ENCODE measurements at places on chromosomes 16 and 17. TPM values are rescaled to one million over a fixed set of nuclear protein-coding genes. Genes with fewer than 3 reads are reported as not detected.

The SDR42E2 gene
- polyA plus RNA-seq, result not detected

The SBK1 gene
- polyA plus RNA-seq, result 80.1 TPM

The KCNJ18 gene
- not detected for polyA plus RNA-seq

The LGALS9B gene
- polyA plus RNA-seq, result not detected

The DOC2A gene
- polyA plus RNA-seq, result 23.1 TPM

The PVALEF gene
- polyA plus RNA-seq, result not detected

The PLXDC1 gene
- polyA plus RNA-seq, result 15.8 TPM

The CCL11 gene
- not detected for polyA plus RNA-seq

The C16orf74 gene
- 2.3 TPM for polyA plus RNA-seq

The ZP2 gene
- not detected for polyA plus RNA-seq

The HBQ1 gene
- 2.1 TPM for polyA plus RNA-seq

The GAST gene
- polyA plus RNA-seq, result not detected

The PLCG2 gene
- 6.8 TPM for polyA plus RNA-seq

The TBC1D3H gene
- not detected for polyA plus RNA-seq

The WFDC1 gene
- 4.8 TPM for polyA plus RNA-seq

The P2RX5 gene
- 3.1 TPM for polyA plus RNA-seq

Measured in brain (organoid and tissue), 16 donors.